Prostate gland (tissue), 2 donors: ENCODE measurements at places on chromosomes 12 and 14.
A peak's percentile ranks its signal among the peaks of the same experiment; 100 is the strongest.

DNA sequence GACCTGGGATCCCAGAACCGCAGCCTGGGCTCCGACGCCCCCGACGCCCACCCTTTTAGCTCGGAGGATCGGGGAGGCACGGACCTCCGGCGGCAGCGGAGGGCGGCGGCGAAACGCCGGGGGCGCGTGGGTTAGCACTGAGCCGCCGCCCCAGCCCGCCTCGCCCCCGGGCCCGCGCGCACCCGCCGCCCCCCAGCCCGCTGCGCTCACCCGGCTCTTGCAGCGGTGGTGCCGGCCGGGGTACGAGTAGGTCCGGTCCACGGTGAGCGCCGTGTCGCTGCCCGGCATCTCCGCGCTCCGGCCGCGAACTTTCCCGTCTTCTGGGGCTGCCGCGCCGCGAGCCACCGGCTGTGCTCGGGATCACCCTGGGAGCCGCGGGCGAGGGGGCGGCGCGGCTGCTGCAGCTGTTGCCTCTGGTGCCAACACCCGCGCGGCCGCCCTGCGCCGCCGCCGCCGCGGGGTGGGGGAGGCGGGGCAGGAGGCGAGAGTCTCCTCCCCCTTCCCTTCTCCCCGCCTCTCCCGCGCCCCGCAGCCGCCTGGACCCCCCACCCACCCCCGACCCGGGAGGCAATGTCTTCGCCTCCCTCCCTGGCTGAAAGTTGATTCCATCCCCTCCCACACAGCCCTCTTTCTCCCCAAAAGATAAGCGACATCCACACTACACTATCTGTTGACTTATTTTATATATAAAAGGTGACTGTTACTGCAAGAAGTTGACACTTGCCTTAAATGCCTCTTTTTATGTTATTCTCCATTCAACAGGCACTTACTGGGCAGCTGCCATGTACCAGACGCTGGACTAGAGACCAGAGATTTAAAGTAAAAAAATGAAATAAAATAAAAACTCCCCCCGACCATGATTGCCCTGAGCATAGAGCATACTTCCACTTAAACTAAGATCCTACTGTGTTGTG lies at the start of gene TMCC3:
Gene TMCC3 (minus strand): TSS at position 415 of the 914 bp plus-strand sequence. CDS start 127 bp downstream, at position 288.
- peak; percentile 39 for DNase-seq

- DNase-seq = no peak
Measured at GRCh38 chr12:8996682-8997405, 7.5 kb downstream of the KLRG1 start.

GRCh38 chr14:75158843-75159614 lies 17.4 kb downstream of the TMED10 start:
- no peak for DNase-seq

- DNase-seq = no peak
Measured at GRCh38 chr14:57970175-57970574, 104.3 kb upstream of the SLC35F4 start.

DNA sequence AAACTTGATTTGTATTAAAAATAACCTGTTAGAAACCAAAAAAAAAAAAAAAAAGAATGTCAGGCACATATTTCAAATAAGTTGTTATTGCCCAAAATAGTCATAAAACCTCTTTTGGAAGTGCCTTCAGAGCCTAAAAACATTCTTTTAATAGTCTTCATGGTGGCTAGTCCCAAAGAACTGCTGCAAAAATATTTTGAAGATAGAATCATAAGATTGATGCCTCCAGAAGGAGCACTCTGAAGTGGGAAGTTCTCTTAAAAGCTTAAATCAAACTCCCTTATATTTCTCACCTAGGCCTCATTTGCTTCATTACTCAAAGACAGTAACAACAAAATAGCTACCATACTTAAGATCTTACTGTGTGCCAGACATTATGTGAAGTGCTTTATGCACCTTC lies 27.2 kb upstream of the NT5DC3 start:
- no peak for DNase-seq

GRCh38 chr14:74735125-74735524 lies 22.2 kb downstream of the FCF1 start:
- DNase-seq = no peak

DNA sequence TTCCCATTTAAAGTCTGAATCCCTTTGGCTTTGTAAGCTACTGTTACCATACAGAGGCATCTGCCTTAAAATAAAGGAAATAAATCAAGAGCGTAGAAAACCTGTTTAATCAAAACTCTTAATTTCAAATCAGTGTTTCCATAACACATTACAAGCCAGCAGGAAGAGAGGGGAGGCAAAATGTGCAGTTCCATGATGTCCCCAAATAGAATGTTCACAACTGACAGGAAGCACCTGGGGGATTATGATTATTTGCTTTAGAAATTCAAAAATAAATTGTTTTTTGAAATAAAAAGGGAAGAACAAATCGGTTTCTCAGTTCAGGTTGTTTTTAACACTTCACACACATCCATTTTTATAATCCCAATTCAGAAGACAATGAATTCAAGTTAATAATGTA lies 21.4 kb downstream of the SOCS2 start:
- DNase-seq = no peak

GRCh38 chr14:21309238-21309636 lies 29.4 kb downstream of the RPGRIP1 start:
- DNase-seq = no peak

- DNase-seq = peak; percentile 6
Measured at GRCh38 chr12:46830731-46831334, 5.0 kb upstream of the SLC38A4 start.

DNA sequence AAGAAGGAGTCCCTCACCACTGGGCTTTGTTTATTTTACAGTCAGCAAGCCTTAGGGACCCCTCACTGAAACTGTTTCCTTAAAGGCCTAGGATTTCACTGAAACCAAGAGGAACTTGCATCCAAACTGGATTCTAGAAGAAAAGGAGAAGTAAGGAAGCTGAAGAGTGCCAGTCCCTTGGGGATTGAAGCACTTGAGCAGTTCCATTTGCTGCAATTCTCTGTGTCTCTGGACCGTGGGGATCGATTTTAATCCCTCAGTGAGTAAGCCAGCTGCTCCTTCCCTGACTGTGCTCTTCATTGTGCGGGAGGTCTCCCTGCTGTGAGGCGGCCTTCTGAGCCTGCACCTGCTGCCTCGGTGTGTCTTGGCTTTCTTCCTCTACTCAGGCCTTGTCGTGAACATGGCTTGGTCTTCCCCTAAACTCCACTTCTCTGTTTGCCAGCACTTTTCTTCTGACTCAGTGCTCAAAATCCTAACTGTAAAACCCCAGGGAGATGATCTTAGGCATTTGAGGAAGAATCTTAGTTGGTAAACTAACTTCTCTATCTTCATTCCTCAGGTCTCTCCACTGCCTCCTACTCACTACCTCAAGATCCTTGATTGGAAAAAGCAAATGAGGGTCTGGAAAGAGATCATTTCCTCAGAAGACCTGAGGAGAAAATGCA lies 132.6 kb downstream of the SLC38A6 start:
- no peak for DNase-seq

DNA sequence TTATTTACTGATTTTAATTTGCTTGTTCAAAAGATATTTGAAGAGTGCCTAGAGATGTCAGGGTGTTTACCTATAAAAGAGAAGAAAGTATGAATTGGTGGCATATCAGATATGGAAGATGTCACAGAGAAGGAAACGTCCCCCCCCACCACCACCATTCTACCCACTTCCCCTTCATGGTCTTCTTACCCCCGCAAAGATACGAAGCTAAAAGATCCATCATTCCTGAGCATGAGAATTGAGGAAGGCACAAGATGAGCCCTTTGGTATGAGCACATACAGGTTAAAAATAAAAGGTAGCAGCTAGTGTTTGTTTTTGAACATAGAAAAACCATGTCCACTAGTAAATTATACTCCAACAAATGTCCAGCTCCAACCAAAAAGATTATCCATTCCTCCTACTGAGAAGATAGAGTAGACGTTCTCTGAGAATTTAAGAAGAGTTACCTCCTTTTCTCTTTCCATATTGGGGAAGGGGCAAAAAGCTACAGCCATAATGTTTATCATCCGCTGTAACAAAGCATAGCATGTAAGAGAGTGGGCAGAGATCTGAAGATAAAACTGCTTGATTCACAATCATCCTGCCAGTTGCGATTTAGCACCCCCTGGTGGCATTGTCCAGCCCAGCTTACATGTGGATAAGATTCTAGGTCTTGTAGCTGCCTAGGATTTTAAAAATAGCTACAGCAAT lies 29.1 kb downstream of the NFYB start:
- DNase-seq = peak; percentile 74

GRCh38 chr12:131619736-131620506 lies 91.0 kb upstream of the SFSWAP start:
- no peak for DNase-seq

DNA sequence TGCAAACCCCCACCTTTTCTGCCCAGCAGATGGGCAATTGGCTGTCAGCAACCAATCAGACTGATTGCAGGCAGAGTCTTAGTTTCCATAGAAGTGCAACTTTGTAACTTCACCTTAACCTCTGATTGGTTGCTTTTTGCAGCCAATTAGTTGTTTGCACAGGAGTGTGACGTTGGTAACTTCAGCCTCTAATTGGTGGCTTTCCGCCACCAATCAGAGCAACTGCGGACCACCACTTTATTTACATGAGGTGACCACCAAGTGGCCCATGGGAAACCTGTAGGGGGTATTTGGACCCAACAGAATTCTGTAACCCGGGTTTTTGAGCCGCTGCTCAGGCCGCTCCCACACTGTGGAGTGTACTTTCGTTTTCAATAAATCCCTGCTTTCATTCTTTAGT lies 32.3 kb downstream of the CDKN1B start:
- DNase-seq = no peak

- no peak for DNase-seq
Measured at GRCh38 chr12:107386569-107386968, 293.2 kb upstream of the CRY1 start.

GRCh38 chr14:85987292-85987691 lies 457.3 kb downstream of the FLRT2 start:
- no peak for DNase-seq

DNA sequence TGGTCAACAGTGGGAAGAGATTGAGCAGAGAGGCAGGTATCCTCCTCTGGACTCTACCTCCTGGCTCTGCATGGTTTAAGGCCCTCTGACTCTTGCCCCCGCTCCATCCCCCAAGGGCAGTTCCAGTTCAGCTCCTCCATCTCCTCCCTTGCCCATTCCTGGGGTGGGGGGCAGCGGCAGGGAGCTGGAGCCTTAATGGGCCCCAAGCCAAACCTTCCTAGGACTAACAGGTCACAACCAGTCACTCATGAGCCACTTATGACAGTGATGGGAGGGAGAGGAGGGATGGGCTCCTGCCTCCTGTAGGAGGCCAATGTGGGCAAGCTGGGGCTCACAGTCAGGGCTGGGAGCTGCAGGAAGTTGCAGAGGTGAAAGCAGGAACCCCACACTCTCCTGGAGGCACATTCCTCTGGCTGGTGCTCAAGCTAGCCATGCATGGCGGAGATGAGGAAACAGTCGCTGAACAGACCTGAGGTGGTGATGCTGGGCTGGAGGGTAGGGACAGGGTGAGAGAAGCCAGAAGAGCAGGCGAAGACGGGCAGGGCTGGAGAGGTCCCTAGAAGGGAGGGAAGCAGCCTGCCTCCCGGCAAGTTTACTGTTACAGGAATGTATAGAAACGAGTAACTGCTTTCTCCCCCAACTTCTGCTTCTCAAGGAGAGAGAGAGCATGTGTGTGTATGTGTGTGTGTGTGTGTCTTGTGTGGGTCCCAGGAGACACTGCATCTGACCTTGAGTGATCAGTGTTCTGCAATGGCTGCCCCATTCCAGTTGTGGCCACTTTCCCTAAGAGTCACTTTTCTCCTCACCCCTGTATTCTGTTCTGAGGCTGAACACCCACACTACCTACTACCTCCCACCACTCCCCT lies 5.0 kb upstream of the RAPGEF3 start:
- no peak for DNase-seq

- DNase-seq = no peak
Measured at GRCh38 chr14:103702497-103703432, 12.5 kb downstream of the XRCC3 start.

DNA sequence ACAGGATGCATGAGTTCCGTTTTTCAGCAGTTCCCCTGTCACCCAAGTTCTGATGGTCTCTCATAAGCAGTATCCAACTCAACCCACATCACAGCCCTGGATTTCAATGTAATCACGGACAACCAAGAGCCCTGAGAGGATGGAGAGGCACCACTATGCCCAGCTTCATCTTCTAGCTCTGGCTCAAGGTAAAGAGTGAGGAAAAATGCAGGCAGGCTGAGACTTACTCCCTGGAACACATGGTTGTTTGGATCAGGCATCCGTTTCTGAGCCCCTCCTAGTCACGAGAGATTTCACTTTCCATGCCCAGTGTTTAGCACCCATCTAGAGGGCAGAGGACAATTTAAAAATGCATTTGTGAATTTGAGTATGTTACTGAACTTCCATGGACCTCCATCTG lies 45.0 kb downstream of the ANO2 start:
- DNase-seq = no peak

GRCh38 chr12:67154901-67155300 lies 114.3 kb upstream of the CAND1 start:
- DNase-seq = no peak
